HS-27A (cell line): ENCODE measurements at places on chromosomes 2 and 18.

DNA sequence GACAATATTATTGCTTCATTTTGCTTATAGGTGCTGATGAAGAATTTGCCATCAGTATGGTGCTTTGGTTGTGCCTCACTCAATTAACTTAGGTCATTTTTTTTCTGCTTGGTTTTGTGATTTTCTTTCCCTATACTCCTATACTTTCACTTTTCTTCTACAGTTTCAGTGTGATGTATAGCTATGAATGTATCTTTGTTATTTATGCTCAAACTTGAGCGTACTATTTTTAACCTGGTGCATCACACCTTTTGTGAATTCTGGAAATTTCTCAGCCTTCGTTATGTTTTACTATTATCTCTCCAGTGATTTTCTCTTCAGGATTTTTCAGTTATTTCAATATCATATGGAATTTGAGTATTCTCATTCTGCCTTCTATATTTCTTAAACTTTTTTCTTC, 2035.3 kb upstream of the LRRTM1 start:
- DNase-seq: no peak

GRCh38 chr2:128633501-128633900, 314.8 kb upstream of the HS6ST1 start:
- DNase-seq: peak; percentile 84

DNA sequence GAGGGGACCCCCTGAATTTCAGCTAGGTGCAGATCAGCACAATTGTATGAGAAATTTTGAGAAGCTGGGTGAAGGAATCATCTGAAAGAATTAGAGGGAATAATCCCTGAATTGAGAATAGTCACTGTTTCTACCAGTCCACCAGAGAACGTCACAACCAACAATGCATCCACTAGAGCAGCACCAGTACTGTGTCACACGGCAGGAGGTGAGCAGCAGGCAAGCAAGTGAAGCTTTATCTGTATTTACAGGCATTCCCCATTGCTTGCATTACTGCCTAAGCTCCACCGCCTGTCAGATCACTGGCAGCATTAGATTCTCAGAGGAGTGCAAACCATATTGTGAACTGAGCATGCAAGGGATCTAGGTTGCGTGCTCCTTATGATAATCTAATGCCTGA, 40.7 kb downstream of the GDF7 start:
- DNase-seq: no peak

GRCh38 chr2:20725782-20726181, 58.8 kb downstream of the GDF7 start:
- no peak for DNase-seq

- DNase-seq: no peak
These were observed 4.0 kb downstream of the NEU4 start for GRCh38 chr2:241812730-241813643.
